ENCODE measurements at places on chromosomes 13 and 19. TPM values are rescaled to one million over a fixed set of nuclear protein-coding genes. Genes with fewer than 3 reads are reported as not detected.

Gene LGALS7
- not detected for total RNA-seq

Gene TBXA2R
- total RNA-seq, result not detected

Gene WDR87
- total RNA-seq, result 0.07 TPM

Gene ZNF878
- 1.5 TPM for total RNA-seq

Gene POSTN
- total RNA-seq, result 0.23 TPM

Gene BRSK1
- total RNA-seq, result 98.1 TPM

GRCh38 chr13:50129706-50130122 is 114.5 kb downstream of the KCNRG start:
- no peak for ATAC-seq

- ATAC-seq, result no peak
These were observed 30.1 kb upstream of the OLFM2 start for GRCh38 chr19:9966448-9966847.

GRCh38 chr13:110280231-110280813 is 26.6 kb downstream of the COL4A1 start:
- ATAC-seq, result no peak

- ATAC-seq, result no peak
These were observed 18.8 kb downstream of the GARRE1 start for GRCh38 chr19:34273121-34273520.

GRCh38 chr13:51828730-51829567 is 16.0 kb downstream of the TMEM272 start:
- no peak for ATAC-seq

DNA sequence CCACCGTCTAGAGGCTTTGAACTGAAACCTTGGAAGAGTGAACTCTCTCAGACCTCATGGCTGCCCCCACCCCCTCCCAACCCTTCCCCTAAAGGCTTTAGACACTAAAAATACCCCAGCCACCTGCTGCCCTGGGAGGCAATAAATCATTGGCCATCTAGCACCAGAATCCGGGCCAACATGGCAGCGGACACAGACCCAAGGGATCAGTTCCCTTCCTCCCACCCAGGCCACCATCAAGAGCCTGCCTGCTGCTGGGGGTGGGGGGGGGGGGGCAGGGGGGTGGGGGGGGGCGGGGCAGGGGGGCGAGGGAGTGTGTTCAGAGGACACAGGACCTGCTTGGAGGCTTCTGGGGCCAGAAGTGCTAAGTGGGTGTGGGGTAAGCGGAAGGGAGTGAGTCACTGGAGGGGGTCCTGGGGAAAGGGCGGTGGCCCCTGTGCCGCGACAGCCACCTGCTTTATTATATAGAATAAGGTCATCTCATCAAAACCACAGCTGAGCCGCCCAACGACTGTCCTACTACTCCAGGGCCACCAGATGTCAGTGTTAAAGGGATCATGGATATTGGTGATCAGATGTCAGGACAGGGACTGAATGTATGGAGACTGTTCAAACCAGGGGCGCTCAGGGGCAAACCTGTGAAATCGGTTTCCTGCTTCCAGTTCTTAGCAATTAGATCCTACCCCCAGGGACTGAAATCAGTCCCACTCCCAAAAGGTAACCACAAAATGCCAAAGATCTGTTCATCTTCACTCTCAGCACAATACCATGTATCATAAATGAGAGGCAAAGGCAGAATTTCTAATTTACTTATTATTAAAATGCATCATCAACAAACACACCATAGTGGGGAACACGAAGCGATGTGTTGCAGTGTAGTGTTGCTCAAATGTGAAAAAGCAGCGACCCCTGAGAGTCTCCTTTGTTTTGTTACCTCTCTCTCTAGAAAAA is 24.3 kb downstream of the ARL11 start:
- ATAC-seq, result peak; percentile 92

DNA sequence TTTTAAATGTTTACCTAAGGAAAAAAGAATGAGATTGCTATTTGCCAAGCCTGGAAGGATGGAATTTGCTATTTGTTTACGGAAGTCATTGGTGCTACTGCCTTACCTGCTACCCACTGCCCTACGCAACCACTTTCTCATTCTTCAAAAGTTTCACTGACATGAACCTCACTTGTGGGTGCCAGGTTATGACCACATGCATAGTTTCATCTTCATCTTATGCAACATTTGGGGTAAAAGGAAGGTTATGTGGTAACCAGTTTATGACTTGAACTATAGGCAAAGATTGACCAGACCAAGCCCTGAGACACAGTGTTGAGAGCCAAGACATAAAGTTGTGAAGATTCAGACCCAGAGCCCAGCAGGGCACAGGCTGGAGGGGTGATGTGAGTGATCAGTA is 142.5 kb downstream of the LACC1 start:
- no peak for ATAC-seq

DNA sequence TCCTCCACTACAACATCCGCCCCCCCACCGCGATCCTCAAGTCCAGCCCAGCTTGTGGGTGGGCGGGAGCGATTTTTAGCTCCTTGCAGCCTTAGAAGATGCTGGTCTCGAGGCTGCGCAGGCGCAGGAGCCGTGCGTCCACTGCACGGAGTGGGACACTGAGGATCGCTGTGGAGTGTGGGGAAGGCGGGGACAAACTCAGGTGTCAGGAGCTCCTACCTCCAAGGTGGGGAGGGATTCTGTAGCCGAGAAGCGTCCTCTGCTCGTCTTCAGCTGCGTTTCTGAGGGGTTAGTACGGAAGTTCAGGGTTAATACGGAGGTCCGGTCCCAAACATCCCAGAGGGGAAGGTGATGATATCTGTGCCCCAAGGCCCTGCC is at the start of gene RTBDN:
Gene RTBDN, minus strand, starts transcription at position 14 of the 378 bp plus-strand sequence. CDS start 4,600 bp downstream, outside the sequence.
- ATAC-seq, result no peak

DNA sequence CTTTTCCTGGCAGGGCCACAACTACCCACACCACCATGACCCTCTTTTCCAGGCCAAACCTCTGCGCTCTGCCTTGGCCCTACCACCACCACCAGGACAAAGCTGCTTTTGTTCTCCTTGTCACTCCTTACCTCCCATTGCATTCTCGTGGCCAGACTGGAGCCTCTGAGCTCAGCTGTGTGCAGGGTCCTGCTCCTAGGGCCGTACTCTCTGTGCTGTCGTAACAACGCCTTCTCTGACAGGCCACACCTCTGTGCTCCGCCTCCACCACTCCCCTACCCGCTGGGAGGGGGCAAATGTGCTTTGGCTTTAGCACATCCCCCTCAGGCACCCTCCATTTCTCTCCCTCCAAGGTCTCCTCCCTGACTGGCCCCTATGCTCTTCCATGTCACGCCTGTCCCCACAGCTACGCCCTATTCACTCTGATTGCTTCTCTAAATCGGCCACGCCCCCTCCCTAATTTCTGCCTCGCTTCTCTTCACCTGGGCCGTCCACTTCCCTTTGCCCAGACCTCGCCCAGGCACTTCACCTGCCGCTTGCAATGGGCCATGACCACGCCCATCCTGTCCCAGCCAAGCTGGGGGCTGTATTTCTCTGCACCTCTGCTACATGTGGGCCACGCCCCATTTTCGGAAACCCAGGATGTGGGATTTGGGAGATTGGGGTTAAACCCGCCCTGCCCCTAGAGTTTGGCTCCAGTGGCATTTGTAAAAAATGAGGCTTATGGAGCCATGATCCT is 472.3 kb downstream of the KLF12 start:
- no peak for ATAC-seq

DNA sequence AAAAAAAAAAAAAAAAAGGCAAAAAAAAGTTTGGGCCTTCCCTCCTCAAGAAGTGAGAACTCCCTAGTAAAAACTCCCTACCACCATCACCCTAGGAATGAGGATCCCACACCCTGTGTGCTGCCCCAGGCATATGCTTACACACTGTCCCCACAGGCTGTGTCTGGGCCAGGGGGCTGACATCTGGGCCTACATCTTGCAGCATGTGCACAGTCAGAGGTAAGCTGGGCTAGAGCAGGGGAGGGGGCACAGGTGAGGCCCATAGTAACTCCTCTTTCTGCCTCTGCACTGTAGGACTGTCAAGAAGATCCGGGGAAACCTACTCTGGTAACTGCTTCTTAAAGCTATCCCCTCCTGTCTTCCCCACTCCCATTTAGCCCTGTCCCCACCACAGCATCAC is 1.0 kb downstream of the HAUS5 start:
- no peak for ATAC-seq

GRCh38 chr13:111572956-111573761 is 252.7 kb downstream of the TEX29 start:
- peak; percentile 85 for ATAC-seq

- ATAC-seq, result no peak
These were observed 90.0 kb downstream of the CAB39L start for GRCh38 chr13:49353908-49354307.

DNA sequence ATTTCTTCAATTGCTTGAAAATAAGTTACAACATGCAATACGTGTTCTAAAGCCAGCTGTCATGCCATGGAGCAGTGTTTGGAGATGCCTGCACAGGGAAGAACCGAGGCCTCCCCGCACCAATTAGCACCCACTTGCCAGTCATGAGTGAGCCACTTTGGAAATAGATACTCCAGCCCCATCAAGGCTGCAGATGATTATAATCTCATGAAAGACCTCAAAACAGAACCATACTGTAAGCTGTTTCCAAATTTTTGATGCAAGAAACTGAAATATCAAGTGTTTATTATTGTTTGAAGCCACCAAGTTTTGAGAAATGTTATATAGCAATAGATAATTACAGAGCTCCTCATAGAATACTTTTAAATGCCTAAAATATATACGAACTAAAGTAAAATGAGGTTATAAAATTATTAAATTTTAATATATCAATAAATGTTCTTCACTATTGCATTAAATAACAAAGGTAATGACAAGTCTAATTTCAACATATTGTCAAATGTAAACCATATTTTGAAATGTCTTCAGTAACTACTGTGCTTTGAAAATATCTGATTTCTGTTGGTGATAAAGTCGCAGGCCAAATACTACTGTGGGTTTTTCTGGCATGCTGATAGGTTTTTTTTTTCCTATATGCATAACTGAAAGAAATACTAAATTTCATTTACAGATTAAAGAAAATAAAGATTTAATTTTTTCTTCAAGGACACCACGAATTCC is 43.0 kb downstream of the DIAPH3 start:
- ATAC-seq, result no peak

DNA sequence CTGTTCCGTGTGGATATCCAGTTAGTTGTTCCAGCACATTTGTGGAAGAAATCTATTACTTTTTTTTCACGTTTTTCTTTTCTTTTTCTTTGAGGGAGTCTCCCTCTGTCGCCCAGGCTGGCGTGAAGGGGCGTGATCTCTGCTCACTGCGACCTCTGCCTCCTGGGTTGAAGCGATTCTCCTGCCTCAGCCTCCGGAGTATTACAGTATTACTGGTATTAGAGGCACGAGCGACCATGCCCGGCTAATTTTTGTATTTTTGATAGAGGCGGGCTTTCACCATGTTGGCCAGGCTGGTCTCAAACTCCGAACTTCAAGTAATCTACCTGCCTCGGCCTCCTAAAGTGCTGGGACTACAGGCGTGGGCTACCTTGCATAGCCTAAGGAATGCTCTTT is 43.6 kb downstream of the ZNF611 start:
- no peak for ATAC-seq

GRCh38 chr13:22135446-22135845 is 464.6 kb downstream of the FGF9 start:
- no peak for ATAC-seq

GRCh38 chr13:33543089-33543459 is 257.5 kb upstream of the STARD13 start:
- no peak for ATAC-seq

- ATAC-seq, result no peak
These were observed 61.1 kb downstream of the SERP2 start for GRCh38 chr13:44434766-44435141.

DNA sequence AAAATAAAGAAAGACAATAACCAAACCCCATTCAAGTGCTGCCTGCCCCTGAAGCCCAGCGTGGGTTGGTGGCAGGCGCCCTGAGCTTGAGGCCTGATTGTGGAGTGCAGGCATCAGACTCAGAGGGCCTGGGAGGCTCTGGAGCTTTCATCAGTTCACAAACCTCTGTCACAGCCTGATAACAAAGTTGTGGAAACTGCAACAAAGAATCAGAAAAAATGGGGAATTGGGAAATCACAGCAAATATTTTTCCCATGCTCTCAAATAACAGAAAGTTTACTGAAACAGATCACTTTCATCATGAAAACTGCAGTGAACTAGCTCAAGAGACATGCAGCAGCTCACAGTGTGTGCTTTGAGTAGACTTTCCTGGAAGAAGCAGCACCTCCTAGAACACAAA is 793.6 kb downstream of the UQCRFS1 start:
- no peak for ATAC-seq

- no peak for ATAC-seq
These were observed 7.9 kb upstream of the FBXL3 start for GRCh38 chr13:77034881-77035280.

GRCh38 chr19:10120538-10121189 is 965 bp upstream of the EIF3G start:
- no peak for ATAC-seq

- peak; percentile 94 for ATAC-seq
These were observed 16.3 kb upstream of the GSX1 start for GRCh38 chr13:27775943-27776342.

GRCh38 chr13:106573868-106574267 is 5.9 kb upstream of the ARGLU1 start:
- no peak for ATAC-seq

DNA sequence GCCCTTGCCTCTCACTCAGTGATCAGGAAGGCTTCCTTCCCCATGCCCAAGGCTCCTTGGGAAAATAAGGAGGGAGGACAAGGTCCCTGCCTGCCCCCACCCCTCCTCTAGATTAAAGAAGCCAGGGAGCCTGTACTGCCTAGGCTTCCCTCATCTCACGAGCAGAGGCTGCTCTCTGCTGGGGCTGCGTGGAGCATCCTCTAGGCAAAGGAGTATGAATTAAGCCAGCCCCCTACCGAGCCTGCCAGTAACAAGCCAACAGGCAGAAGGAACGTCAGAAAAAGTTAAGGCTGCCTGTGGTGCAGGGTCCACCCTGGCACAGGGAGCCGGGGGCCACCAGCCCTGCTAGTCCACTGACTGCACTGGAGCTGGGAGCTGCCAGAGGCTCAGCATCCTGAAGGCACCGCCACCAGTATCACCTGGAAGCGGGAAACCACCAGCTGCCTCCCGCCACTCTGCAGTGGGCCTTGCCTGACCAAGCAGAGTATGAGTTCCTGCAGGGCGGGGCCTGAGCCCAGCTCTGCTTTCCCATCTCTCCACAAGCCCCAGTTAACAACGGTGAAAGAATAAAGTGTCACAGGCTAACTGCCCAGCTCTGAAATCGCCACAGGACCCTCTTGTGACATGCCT is 6.8 kb downstream of the NAPA start:
- peak; percentile 66 for ATAC-seq

DNA sequence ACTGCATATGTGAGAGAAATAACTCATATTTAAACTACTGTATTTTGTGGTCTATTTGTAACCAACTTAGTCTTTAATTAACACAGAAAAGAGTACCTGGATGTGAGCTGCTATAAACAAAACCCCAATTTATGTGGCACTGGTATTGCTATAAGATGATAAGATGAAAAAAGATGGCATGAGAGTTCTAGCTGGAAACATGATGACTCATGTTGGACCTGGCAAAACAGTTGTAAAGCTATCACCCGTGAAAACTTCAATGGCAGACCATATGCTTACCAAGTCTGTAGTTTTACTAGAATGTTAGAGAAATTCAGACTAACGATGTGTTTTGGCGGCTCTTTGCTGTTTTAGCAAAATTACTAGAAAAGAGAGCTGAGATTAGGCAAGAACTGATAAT is 69.6 kb upstream of the PCDH9 start:
- ATAC-seq, result no peak

All from motor neuron (in vitro differentiated cells).